ENCODE measurements at places on chromosomes 16 and 17. TPM values are rescaled to one million over a fixed set of nuclear protein-coding genes. Genes with fewer than 3 reads are reported as not detected.
A peak's percentile ranks its signal among the peaks of the same experiment; 100 is the strongest.

DNA sequence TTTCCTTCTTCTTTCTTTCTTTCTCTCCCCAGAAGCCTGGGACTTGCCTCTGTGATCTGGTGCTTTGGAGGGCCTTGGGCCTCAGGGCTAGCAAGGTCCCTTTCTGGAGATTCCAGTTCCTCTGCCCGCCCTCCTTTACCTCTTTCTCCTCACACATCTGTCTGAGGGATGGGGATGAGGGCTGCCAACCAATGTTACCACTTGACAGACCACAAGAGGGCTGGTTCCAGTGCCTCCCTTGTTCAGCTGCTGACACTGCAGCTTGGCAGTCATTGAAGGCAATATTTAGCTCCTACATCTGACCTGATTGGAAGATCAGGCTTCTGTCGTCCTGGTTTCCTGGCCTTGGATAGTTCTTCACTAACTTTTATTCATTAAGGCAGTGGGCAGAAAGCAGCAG lies 3.6 kb upstream of the ZNF652 start:
- DNase-seq = peak; percentile 34

Gene CCL1
- not detected for total RNA-seq

- no peak for DNase-seq
Observed at GRCh38 chr17:75465039-75465438, 8.6 kb downstream of the TMEM94 start.

DNA sequence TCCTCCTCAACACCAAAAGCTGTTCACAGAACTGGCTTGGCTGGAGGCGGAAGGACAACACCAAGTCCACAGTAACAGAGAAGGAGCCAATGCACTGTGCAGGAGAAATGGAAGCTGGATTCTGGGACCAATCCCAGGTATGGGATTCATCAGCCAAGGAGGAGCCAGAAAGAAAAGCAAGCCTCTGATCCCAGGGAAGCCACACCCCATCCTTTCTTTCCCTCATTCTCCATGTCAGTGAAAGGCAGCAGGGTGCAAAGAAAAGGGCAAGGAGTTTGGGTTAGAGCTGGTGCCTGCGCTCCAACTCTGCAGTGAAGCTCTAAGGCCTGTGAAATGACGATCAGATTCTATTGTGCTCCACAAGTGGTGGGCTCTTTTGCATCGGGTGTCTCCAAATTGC lies 11.0 kb downstream of the DCAKD start:
- DNase-seq = no peak

DNA sequence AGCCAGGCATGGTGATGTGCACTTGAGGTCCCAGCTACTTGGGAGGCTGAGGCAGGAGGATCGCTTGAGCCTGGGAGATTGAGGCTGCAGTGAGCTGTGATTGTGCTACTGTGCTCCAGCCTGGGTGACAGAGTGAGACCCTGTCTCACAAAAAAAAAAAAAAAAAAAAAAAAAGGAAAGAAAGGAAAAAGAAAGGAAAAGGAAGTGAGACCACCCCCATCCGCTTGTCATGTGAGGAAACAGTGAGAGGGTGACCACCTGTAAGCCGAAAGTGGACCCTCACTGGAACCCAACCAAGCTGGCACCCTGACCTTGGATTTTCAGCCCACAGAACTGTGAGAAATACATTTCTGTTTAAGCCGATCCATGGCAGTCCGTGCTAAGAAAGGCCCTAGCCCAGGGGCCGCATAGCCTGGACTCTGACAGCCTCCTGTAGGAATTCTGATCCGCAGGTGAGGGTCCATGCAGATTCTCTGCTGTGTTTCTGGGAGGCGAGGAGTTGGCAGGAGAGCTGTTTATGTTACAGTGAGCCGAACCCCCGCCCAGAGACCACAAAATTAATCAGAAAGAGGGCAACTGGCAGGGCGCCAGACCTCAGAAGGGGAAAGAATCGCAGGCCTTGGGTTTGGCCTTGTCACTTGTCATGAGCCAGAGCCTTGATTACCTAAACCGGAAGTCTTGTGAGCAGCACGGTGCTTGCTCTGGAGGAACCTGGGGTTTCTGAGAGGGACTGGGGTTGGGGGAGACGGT lies 945 bp downstream of the SGSH start:
- DNase-seq = peak; percentile 91

GRCh38 chr16:12256921-12257320 lies 280.4 kb downstream of the SNX29 start:
- DNase-seq = no peak

- peak; percentile 94 for DNase-seq
Observed at GRCh38 chr17:43418441-43419374, 19.9 kb downstream of the ARL4D start.

Gene SLC22A31
- total RNA-seq = not detected

Gene GPR179
- total RNA-seq = not detected

DNA sequence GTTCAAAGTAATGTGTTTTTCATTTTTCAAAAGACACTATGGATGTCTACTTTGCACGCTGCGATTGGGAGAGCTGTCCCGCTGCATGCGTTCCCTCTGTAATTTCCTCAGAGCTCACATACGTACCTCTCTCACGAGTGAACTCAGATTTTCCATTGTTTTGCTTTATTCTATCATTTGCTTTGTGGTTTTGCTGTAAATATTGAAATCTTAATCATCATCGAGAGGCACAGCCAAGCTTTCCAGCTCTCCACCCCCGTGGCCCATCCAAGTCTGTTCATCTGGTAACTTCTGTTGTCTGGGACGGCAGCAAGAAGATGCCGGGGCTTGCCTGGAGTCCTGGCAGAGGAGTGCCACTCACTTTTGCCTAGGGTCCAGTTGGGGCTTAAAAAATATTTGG lies 21.1 kb downstream of the TMC6 start:
- no peak for DNase-seq

DNA sequence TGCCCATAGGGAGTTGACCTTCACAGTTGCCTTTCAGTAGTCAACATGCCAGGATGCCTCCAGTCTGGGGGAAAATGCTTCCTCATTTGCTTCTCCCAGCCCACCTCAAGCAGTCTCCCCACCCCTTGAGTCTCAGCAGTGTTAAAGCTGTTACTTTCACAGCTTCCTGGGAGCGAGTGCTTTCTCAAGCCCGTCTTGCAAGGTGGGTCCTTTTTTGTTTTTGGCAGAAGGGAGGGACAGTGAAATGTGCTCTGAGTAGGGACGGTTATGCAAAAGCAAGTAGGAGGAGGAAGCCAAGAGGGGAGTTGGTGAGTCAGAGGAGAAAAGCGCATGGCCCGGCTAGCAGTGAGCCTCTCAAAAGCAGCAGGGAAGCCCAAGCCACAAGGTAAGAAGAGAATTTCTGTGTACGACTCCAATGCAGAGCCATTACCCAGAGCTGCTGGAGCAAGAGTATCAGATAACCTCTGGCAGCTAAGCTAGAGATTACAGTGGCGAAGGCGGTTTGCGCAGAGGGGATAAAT lies at the start of gene CHST4:
CHST4 (plus strand) TSS at position 316 of the 521 bp plus-strand sequence. CDS start 10,252 bp downstream, outside the sequence.
- peak; percentile 79 for DNase-seq

GRCh38 chr16:56764835-56765234 lies 34.9 kb downstream of the NUP93 start:
- DNase-seq = no peak

Gene FBXO39
- total RNA-seq = not detected

DNA sequence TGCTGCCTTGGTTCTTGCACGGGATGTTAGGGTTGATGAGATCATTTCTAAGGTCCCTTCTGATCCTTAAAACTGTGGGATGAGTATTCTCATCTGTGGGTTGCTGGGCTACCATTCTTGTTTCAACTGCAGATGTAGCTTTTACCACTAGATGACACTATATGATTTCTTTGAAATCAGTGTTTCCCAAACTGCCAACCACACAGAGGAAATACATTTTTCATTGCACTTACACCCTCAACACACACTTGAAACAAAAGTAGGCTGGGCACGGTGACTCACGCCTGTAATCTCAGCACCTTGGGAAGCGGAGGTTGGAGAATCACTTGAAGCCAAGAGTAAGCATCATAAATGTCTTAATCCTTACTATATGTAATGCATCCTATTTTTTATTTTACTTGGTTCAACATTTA lies 15.3 kb downstream of the LCMT1 start:
- peak; percentile 93 for DNase-seq

DNA sequence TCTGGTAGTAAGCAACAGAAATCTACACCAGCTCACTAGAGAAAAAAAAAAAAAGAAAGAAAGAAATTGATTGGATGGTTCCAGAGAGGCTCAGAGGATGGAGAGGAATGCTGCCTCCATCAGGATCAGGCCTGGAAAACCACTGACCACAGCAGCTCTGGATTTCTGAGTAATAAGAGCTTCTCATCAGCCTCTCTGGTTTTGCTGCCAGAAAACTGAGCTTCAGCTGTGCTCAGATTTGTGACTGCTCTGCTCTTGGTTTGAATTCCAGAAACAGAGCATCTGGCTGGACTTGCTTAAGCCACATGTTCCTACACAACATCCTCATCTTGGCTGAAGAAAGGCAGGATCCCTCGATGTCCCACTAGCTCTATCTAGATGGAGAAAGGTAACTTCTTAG lies 25.9 kb downstream of the IRX6 start:
- DNase-seq = peak; percentile 42

Gene ANKRD40CL
- total RNA-seq = not detected

- peak; percentile 5 for DNase-seq
Observed at GRCh38 chr16:3770530-3770929, 53.2 kb upstream of the TRAP1 start.

DNA sequence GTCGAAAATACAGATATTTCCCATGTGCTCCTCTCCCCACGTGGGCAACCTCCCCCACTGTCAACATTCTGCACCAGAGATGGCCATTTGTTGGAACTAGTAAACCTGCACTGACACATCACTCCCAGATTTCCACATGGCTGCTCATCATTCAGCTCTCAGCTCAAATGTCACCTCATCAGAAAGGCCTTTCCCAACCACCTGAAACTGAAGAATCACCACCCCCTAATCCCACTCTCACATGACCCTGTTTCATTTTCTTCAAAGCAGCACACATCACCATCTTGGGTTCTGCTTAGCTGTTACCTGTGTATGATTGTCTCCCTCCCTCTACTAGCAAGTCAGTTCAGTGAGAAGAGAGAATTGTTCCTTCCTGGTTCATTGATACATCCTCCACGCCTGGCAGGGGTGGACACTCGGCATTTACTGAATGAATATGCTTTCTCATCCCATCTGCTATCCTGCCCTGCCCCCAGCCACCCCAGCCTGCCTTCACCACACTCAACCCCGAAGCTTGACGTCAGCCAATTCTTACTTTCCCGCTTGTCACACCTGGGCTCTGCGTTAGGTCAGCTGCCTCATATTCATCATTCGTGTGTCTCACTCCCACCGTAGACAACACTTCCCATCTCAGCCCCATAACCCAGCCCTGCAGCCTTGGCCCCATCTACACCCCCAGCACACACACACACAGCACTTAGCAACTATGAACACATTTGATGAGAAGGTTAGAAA lies 1.5 kb downstream of the C17orf114 start:
- DNase-seq = no peak

Gene MAP2K6
- 8.1 TPM for total RNA-seq

GRCh38 chr17:61405686-61406536 lies 6.3 kb downstream of the TBX2 start:
- DNase-seq = no peak

GRCh38 chr16:77789085-77790008 lies 983 bp downstream of the VAT1L start:
- no peak for DNase-seq

DNA sequence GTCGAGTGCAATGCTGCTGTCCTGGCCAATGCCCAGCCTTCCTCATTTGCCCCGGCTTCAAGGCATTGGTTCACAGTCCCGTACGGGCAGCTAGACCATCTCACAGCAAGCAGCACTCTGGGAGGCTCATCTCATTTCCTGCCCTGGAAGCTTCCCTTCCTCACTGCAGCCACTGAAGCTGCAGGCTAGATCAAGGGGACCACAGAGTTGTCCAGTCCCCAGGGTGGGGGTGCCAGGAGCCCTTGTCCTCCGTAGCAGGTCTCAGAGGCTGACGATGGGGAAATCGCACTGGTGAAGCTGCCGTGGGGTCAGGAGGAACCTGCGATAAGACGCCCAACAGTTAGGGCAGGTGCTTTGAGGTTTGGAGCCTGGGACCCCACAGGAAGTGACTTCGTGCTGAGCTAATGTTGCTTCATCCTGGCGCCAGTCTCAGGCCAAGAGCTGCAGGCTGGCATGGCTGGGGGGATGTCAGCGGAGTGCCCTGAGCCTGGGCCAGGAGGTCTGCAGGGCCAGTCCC lies at the start of gene SPNS3:
SPNS3 (plus strand) TSS at position 426 of the 517 bp plus-strand sequence; CDS start at position 454, 28 bp downstream.
- DNase-seq = peak; percentile 55

Gene OR1A1
- total RNA-seq = not detected

Gene TPSAB1
- total RNA-seq = not detected

GRCh38 chr17:34622862-34623623 lies 43.7 kb downstream of the TMEM132E start:
- no peak for DNase-seq

DNA sequence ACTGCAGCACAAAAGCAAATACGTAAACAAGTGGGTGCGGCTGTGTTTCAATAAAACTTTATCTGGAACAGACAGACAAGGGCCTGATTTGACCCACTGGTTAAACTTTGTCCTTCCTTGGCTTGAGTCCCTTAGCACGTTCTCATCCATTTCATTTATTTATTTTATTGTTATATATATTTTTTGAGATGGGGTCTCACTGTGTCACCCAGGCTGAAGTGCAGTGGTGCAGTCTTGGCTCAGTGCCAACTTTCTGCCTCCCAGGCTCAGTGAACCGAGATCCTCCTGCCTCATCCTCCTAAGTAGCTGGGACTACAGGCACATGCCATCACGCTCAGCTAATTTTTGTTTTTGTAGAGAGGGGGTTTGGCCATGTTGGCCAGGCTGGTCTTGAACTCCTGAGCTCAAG lies 64.3 kb downstream of the MYH11 start:
- no peak for DNase-seq

DNA sequence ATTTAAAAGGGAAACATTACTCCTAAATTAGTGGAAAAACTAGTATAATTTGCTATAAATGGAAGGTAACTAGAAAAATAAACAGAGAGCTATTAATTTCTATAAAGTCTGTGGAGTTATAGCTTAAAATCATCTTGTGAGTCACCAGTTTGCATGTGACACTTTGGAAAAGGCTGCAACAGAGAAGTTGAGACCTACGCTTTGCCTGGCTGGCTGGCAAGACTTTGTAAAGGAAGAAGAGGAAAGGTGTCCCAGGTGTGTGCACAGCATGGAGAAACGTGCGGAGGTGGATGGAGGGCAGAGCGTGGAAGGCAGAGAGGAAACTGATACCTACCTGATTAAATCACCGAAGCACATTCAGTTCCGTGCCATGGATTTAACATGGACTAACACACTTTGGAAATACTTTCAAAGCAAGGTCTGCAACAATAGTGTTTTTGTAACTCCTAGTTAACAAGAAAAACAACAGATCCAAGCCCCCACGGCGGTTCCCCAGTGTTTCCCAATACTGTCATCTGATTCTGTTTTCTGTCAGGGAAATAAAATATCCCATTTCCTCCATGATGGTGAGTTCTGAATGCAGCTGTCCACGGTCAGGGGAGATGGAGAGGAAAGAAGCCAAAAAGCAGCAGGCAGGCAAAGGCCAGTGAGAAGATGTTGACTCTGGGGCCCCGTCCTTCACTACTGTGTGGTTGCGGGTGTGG lies 134.8 kb downstream of the XYLT1 start:
- DNase-seq = no peak

Gene SNAI3
- 0.51 TPM for total RNA-seq
